Activated CD4-positive, alpha-beta T cell treated with anti-CD3 and anti-CD28 coated beads, Interleukin-2, amount 50 U/mL, for 24 hours (primary cell): ENCODE measurements at places on chromosomes 3 and 15.

GRCh38 chr15:51121118-51121517 lies 26.4 kb upstream of the TNFAIP8L3 start:
- no peak for DNase-seq

DNA sequence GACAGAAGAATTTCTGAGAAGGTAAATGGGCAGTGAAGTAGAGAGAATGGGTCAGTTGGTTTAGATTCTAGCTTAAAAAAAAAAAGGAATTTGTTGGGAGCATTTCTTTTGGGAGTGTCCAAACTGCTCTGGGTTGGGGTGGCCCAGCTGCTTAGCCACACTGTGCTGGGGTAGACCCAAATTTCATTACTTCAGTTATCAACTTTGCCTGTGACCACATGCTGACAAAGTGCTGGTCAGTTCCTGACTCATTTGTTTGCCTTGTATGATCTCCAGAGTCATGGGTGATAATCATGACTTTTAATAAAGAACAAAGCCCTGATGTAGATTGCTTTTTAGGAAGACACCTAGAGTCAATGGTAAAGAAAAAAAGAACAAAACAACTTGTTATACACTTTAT lies 121.5 kb upstream of the FGF7 start:
- DNase-seq = no peak

DNA sequence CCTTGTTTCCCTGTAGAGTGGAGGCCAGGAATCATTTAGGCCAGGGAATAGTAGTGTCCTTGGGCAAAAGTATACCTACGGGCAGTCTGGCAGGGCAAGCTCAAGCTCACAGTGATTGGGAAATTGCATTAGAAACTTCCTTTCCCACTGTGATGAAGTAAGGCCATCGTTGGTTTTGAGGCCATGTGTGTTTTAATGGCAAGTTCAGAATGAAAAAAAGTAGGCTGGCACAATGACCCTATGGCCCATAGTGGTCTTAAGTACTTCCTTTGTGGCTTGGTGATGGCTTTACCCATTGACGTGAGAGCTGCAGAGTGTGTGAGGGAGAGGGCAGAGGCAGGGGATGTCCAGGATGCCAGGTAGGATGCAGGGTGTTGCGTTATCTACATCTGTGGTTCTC lies 28.8 kb downstream of the LIMD1 start:
- no peak for DNase-seq

DNA sequence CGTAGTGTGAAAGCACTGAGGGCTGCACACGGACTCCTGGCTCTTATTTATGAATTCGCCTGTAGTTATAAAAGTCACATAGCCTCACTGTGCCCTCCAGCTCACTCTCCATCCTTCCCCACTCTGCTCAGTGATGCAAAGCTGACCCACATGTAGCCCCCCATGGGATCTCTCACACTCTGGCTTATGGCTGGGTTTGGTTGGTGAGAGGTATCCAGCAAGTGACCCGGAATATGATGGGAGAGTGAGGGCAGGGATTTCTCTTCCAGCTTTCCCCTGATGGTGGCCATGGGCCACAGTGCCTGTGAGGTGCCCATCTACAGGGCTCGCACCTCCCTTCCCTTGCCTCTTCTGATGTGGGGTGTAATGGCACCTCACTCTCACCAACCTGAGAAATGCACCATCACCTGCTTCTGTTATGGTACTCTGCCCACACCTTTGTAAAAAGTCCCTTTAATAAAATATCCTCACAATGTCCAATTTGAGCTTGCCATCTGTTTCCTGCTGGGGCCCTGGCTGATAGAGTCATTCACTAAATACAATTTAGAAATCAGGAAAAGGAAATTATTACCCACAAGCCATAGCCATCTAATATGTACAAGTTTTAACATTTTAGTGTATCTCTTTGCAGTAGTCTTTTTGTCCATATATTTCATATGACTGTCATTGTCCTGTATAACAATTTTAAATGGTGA lies 93.6 kb downstream of the SCN11A start:
- DNase-seq = no peak

DNA sequence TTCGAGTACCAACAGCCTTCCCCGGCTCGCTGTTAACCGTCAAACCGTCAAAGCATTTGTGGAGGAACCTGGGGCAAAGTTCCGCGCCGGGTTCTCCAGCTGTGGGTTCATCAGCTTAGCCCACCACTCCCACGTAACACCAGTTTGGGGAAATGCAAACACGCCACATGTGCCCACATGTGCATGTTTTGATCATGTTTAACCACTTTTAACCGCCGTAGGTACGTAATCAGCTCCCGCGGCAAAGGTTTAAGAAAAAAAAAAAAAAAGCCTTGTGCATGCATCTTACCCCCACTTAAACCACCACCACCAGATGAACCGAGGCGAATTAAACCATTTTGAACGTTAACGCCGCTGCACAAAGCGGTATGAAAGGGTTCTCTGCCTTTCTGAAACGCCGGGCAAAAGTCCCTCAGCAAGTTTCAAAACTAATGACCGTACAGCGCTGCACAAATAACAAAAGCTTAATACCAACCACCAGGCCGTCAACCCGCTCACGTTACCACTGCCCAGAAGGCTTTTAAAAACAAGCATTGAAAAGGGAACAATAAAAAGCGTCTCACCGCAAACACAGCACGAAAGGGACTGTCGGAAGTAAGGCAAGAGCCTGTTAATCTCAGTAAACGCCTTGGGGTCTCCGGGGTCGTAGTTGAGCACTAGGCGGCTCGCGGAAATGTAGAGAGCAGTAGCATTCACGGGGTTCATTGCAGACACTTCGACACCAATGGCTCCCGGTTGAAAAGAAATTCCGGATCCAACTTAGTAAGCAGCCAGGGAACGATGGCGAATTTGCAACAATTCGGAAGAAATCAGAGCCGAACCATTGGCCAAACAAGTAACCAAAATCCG lies 1.5 kb downstream of the MSL2 start:
- peak; percentile 65 for DNase-seq

DNA sequence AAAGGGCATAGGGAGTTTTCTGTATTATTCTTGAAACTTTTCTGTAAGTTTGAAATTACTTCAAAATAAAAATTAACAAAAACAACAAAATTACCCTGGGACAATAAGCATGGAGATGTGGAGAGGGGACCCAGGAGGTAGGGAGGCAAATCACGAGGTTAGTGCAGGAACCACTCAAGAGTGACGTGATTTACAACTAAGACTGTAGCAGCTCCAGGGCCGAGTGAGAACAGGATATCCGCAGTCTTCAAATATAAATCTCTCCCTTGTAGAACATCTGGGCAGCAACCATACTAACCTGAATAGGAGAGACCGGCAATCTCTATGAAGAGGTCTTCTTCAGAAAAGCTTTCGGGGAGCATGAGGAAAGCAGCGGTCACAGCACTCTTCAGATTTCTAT lies 17.3 kb downstream of the TAMM41 start:
- DNase-seq = no peak

GRCh38 chr3:195801251-195802183 lies 10.2 kb downstream of the MUC4 start:
- no peak for DNase-seq

DNA sequence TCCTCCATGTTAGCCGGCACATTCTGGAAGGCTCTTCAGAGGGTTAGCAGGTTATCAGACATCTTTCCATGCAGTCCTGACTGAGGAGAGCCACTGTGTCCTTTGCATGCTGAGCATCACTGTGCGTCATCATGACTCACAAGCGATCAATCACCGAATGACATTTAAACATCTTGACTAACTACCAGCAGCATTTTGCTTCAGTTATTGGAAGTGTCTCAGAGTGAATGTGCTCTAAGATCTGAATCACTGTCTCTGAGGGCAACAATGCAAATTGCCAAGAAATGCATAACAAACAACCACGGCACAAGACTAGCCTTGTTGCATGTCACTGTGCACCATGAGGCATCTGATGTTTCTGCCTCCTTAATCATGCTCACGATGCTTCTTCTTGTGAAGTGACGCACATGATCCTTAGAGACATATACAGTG lies 18.3 kb upstream of the ATP8B4 start:
- no peak for DNase-seq

DNA sequence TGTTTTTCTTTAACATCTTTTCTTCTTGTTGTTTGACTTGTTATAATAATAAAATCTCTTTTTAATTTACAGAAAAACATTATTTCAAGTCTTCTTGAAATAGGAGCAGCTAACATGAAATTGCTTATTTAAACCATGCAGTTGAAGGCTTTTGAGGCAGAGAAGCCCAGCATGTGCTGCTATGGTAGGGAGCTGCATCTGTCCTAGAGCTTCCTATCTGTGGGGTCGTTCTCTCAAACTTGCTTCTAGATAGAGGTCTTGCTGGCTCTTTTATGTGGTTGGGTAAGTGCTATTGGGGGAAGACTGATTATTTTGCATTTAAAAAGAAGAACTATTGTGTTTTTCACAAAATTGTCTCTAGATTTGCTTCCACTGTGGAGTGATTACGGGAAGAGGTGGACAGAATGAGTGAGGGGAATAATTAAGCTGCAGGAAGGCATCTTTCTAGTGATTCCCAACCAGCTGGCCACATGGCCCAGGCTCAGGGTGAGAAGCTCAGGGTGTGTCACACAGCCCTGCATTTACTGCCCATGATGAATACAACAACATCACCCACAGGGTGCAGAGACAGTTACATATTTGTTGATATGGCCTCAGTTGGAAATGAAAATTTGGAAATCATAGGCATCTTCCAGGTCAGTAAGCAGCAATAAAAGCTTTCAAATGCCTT lies 98.7 kb downstream of the CHST2 start:
- no peak for DNase-seq

GRCh38 chr15:49306551-49306950 lies 116.5 kb upstream of the FGF7 start:
- DNase-seq = no peak

GRCh38 chr15:66701422-66702034 lies 508 bp upstream of the SMAD6 start:
- DNase-seq = peak; percentile 2

- no peak for DNase-seq
Observed at GRCh38 chr15:80856809-80857377, 77.7 kb downstream of the CEMIP start.

DNA sequence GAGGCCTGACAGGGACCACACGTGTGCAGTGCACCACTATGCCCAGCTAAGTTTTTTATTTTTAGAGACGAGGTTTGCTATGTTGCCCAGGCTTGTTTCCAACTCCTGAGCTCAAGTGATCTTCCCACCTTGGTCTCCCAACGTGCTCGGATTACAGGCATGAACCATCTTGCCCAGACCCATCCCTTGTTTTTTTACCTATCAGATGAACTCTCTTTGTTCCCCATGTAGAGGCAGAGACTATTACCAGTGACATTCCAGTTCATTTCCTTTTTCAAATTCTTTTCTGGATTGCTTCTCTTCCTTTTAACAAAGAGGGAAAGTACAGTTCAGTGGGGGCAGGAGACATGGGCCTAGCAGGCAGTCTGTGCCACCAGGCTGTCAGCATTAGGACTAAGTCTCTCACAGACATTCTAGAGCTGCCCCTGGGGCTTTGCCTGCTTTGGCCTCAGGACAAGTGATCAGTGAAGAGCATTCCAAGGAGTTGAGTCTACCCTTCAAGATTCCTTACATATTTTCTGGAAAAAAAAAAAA lies 103.5 kb upstream of the SLC7A14 start:
- no peak for DNase-seq

DNA sequence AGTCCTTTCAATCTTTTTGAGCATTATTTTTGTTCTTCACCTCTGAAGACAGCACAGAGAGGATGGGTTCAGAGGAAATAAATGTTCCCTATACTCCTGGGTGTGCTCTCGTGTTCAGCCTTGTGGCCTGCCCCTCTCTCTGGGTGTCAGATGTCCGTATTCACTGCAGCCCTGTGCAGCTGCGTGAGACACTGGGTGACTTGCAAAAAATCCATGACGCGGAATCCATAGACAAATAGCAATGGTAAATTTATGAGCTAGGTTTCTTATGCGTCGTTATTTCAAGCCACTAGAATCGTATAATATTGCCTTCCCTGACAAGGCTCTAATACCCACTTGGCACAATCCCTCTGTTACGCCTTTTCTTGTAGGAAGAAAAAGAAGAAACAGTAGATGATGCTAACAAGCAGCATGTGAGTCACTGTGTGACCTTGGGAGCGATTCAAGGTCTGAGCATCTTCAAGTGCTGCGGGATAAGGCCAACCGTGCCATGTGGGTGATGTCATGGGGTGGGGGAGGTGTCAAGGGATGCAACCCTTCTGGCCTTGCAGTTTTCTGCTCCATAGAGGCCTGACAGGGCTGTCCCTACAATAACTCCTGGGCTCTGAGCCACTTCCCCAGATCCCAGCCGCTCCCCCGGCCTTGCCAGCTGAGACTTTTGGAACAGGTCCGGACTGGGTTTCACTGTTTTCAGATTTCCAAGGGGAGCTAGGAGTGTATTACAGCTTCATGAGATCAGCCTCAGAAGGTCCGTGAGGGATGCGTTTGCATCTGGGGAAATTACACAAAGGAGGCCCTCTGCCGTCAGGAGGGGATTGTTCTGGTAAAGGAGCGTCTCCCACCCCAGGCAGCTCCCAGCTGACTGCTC lies 47.6 kb upstream of the POMGNT2 start:
- no peak for DNase-seq

- no peak for DNase-seq
Observed at GRCh38 chr3:17639765-17640164, 102.7 kb downstream of the TBC1D5 start.

DNA sequence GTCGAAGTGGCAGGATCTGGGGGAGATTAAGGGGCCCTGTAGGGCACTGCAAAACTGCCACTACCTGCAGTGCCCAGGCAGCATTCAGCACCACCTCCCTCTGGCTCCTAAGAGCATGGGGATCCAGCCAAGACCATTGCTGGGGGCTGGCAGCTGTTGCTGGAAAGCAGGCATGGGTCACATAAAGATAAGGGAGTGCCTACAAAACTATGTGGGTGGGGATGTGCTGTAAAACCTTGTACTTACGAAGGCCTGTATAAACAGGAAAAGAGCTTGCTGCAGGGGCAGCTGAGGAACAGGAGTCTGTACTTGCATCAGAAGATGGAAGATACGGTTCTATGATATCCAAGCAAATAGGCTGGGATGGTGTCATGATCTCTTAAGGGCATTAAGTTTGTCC lies 27.1 kb downstream of the IL20RB start:
- no peak for DNase-seq

DNA sequence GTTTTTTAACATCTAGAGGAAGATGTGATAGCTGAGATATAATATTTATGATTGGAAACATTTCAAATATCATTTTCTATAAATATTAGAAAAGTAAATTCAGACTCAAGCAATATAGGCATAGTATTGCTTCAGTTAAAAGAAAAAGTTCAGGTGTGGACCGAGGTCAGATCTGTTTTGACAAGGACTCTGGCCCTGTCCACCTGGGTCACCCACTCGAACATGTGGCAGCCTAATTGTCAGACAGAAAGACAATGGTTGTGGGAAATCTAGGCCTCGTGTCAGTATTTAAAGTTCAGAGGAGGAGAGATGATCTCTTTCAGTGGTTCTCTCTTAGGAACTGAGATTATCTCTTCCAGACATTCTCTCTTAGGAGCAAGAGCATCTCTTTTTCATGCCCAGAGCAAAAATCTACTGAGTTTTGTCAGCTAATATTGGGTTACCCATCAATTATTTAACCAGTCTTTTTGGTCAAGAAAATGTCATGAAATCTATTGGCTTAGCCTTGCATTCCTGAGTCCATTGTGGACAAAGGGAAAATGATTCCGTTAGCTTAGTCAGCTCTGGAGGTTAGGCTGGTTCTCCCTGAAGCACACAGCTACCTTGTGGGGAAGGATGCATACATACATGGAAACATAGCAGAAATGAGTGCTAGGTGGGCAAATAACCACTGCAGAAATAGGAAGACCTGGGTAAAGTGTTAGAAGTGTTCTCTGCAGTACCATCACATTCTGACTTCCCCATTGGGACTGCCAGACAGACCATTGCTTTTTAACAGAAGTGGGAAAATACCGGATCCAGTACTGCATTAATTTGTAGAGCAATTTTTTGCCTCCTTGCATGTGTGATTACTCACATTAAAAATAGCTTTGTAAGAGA lies 343.3 kb downstream of the GRM7 start:
- no peak for DNase-seq
